ENCODE measurements at places on chromosomes 3 and 15. TPM values are rescaled to one million over a fixed set of nuclear protein-coding genes. Genes with fewer than 3 reads are reported as not detected.

- DNase-seq = no peak
These were observed 20.5 kb downstream of the DNASE1L3 start for GRCh38 chr3:58190291-58190690.

- DNase-seq = no peak
These were observed 441.4 kb downstream of the GABRG3 start for GRCh38 chr15:27412415-27412814.

- no peak for DNase-seq
These were observed 144.6 kb upstream of the IL12A start for GRCh38 chr3:159843840-159844730.

GRCh38 chr15:63775303-63775702 lies 58.4 kb downstream of the HERC1 start:
- DNase-seq = no peak

- DNase-seq = no peak
These were observed 6.0 kb downstream of the NRG4 start for GRCh38 chr15:76006136-76006778.

DNA sequence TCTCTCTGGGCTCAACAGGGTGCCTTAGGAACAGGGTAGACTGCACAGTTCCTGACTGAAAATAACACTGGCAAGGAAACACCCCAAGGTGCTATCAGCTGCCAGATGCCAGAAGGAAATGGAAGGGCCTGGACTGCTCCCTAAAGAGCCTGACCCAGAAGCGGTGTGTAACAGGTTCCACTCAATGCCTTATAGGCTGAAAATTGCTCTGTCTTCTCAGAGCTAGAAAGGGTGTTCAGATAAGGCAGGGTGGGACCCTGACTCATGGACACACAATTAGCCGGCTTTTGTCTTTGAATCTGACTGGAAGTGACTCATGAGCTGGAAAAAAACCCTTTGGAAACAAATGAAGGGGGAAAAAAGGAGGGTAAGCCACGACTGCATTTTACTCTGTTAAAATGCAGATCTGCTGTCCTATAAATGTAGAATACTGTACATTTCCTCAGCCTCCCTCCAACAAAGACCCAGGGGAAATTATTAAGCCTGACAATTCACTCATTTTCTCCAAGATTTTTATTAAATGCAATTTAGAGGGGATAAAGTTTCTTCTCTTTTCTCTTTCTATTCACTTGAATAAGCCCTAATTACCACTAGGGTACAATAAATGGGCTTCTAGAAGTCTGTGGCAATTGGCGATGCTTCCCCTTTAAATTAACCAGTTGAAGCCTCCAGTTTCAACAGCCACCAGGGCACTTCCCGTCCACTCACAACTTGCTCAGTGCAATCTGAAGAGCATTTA lies 160.2 kb upstream of the TBL1XR1 start:
- DNase-seq = peak; percentile 97

GRCh38 chr3:14889205-14889604 lies 58.2 kb upstream of the NR2C2 start:
- DNase-seq = no peak

GRCh38 chr3:108062051-108062450 lies 28.8 kb downstream of the CD47 start:
- no peak for DNase-seq

Gene CHRNA3
- not detected for total RNA-seq

Gene ACAD11
- total RNA-seq = 24.2 TPM

All from dermis blood vessel endothelial cell (primary cell).